ENCODE measurements at places on chromosomes 5 and 9.

DNA sequence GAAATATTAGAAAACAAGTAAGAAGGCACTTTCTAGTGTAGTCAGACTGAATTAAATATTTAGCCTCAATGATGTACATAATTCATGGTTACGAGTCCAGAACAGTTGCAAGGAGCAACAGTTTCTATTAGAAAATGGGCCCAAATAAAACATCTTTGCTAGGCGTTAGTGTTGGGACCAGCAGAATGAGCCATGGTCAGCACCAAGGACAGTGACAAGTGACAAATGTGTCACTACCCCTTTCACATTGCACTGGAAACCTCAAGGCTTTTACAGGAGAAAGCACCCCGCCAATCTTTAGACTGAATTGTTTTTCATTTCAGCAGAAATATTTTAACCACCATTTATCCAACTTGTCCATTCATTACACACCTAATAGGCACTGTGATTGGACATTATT is 301.3 kb upstream of the ADCY2 start:
- DNase-seq: no peak

DNA sequence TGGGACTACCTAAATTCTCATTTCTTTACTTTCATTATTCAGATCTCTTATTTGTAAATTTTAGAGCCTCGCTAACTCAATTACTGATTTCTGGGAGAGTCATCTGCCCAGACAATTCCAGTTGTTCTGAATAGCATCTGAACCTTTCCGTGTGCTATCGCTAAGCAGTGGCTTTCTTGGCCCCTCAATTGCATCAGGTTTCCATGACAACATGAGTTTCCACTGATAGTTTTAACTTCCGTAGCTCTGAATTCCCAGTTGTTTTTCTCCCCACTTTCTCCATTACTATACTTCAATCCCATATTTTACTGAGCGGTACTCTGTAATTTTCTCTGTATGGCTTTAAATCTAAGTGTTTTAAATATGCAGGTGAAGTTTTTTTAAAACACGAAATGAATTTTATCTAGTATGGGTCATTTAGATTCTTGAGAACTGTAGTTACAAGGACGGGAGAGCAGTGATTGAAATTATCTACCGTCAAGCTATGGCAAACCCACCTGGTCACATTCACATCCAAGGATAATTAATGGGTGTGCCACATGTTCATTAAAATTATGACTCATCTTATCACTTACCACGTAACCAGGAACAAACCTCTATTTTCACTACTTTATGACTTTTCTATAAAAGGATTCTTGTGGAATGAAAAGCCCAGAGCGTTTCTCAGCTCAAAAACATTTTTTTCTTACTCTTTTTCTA is 223.5 kb upstream of the PCSK5 start:
- DNase-seq: no peak

DNA sequence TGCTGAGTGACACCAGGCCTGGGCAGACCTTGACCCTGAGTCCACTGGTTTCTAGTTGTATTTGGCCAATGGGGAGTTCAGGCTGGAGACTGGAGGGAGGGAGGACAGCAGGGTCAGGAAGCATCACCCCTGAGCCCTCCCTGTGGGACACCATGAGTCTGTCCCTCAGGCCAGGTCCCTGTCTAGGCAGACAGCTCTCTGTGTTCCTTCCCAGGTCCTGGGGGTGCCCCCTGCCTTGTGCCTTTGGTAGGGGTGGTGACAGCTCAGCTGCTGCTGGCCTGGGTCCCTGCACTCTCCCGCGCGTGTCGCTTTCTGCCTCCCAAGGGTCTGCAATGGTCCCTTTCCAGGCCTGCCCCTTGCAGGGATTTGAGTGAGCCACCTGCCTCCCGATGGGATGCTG is 125.5 kb downstream of the OLFM1 start:
- DNase-seq: peak; percentile 8

DNA sequence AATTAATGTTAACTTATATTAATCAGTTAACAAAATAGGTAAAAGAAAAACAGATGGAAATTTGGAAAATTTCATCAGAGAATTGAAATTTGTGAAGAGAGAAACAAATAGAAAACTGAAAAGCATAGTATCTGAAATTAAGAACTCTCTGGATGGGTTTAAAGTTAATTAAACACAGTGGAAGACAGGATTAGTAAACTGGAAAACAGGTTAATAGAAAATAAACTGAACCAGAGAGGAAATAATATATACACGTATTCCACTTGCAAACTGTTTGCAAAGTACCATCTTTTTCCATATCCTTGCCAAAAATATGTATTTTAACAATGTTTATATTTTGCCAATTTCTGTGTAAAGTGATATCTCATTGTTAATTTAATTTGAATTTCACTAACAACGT is 257.5 kb downstream of the CD180 start:
- DNase-seq: no peak

- DNase-seq: no peak
These were observed 125.6 kb upstream of the SPRY4 start for GRCh38 chr5:142450419-142450818.
